ENCODE measurements at places on chromosomes 2 and 18.

DNA sequence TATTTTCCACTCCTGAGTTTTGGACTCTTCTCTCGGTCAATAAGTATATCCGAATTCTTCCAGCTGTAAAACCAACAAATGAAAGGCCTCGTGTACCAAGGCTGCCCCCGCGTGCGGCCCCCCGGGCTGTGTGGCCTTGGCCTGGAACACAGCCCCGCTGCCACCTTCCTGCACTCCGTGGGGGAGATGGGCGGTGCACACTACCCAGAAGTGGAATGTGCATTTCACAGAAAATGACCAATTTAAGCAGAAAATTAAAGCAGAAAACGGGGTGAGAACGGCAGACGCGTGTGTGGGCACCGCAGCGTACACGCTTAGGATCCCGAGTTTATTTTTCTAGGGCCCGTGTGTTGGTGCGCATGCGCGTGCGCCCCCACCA is 34.4 kb upstream of the ZNF516 start:
- no peak for DNase-seq

DNA sequence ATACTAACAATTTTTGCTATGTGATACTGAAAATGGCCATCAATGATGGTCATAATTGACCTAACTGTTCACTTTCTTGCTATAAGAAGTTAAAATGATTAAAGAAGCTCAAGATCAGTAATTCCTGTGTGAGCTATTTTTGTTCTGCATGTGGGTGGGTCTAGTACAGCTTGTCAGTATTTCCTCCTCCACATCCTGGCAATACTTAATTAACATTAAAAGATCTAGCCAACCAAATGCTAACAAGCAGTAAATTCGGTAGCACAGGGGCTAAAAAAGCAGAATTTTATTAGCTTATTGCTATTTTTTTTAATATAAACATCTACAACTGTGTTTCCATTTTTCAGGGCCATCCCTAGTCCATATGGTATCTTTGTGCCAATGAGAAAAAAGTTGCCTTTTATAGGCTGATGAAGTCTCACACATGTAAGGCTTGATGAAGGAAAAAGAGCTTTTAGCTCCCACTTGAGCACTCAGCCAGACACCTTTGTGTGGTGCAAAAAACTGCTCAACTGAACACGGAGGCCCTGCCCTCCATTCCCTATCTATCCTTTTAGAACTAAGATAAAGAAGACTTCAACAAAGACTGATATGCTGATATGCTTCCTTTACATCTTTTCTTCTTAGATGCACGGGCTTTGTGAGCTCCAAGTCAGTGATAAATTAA is 4.9 kb upstream of the PNO1 start:
- no peak for DNase-seq

DNA sequence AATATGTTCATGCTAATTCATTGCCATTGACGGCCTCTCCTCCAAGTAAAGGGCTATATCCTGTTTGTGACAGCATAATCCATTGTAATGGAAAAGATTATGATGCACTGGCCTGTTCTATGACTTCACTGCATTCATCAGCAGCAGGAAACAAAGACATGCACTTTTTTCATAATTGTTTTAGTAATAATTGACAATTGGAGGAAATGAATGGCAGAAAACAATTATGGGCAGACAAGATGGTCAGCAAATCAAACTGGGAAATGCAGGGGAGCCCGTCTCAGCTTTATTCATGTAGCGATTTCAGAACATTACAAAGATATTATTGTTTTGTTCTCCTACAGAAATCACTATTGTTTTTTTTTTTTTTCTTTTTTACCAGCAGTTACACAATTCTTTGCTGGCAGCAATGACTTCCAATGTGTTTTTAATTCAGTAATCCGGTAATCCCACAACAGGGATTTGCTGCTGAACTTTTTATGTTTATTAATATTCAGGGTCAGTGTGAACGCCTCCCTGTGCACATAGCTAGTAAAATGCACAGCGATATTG is 33.8 kb upstream of the RASGRP3 start:
- DNase-seq: no peak

DNA sequence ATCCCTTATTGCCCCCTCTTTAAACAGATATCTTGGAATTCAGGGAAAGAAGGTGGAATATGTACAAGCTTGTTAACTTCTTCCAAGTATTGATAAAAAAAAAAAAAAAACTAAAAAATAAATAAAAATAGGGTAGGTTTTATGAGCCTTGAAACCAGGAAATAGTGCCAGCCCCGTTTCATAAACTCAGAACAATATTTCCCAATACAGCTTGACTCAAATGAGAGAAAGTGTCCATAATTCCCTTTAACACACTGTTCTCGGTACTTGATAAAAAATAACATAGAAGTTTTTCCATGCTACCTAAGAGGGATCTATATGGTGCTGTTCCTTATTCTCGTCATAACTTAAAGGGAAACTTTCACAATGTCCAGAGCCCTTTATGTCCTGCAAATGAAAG is 17.9 kb upstream of the C2orf80 start:
- DNase-seq: no peak

GRCh38 chr2:152791979-152792378 is 73.6 kb downstream of the ARL6IP6 start:
- DNase-seq: no peak
